NCI-H2029 (cell line): ENCODE measurements at places on chromosomes 3 and 15.
A peak's percentile ranks its signal among the peaks of the same experiment; 100 is the strongest.

DNA sequence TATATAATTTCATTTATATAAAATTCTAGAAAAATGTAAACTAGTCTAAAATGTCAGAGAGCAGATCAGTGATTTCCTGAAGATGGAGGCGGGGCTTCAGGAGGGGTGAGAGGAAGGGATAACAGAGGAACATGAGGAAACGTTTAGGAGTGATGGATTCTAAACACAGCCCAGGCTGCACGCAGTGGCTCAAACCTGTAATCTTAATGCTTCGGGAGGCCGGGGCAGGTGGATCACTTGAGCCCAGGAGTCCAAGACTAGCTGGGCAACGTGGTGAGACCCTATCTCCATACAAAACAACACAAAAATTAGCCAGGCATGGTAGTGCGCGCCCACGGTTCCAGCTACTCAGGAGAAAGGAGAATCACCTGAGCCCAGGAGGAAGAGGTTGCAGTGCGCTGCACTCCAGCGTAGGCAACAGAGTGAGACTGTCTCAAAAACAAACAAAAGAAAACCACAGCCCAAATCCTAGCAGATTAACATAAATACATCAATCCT is 18.0 kb upstream of the IQCF1 start:
- no peak for DNase-seq

- no peak for DNase-seq
Measured at GRCh38 chr15:29334544-29334943, 64.9 kb upstream of the NSMCE3 start.

GRCh38 chr3:69776920-69777581 is 37.8 kb downstream of the MITF start:
- DNase-seq: no peak

DNA sequence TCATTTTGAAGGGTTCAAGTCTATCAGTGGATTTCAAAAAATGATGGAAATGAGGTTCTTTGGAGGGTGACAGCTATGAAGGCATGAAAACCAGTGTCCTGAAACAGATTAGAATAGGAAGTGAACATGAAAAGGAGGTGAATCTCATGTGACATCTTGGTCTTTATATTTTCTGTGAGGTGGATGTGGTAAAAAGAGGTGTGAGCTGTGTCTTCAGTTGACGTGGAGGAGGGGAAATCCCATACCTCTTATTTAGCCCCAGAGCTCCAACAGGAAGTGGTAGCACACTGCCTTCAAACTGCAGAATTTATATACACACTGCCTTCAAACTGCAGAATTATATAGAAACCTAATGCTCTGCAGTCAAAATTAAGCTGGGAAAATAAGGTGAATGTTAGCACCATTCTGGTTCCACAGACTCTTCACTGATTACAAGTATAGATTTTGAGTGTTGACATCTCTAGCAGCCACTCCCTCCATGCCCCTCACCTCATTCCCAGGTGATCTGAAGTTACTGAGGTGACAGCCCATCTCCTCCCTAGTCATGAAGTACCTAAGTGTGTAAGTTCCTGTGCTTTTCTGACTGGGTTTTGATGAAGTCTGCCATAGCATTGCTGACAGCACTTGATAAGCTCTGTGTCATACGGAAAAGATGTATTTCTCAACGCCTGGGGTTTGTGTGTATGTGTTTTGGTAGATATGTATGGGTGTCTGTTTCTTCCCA is 2.7 kb downstream of the RAB8B start:
- DNase-seq: no peak

- DNase-seq: peak; percentile 37
Measured at GRCh38 chr3:77825001-77825827, 785.3 kb downstream of the ROBO2 start.

DNA sequence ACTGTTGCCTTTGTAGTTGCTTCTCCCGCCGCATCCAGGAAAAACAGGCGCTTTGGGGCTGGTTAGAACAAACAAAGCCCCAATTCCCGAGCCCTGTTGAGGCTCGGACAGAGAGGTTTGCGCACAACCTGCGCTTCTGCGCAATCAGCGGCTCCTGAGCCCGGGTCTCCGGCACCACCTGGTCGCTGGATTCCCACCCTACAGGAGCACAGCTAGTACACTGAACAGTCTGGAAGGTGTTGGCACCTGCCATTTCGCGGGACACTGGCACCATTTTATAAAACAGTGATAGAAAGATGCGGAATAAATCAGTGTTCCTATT is 13.8 kb downstream of the ZIC4 start:
- DNase-seq: no peak

DNA sequence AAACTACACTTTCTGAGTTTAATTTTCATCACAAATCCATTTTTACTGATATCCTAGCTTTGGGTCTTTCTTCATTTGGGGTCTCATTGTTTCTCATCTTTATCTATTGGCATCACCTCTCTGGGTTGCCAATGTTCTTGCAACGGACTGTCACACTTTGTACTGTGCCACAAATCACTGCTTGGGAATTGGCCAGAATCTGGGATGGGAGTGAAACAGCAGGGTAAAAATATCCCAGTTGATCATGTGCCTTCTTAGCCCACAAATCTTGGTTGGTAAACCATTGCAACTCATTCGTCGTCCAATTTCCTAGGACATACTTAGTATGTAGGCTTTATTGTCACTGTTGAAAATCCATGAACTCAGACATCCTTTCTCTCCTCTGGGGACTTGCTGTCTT is 698.5 kb downstream of the OTOL1 start:
- DNase-seq: no peak

DNA sequence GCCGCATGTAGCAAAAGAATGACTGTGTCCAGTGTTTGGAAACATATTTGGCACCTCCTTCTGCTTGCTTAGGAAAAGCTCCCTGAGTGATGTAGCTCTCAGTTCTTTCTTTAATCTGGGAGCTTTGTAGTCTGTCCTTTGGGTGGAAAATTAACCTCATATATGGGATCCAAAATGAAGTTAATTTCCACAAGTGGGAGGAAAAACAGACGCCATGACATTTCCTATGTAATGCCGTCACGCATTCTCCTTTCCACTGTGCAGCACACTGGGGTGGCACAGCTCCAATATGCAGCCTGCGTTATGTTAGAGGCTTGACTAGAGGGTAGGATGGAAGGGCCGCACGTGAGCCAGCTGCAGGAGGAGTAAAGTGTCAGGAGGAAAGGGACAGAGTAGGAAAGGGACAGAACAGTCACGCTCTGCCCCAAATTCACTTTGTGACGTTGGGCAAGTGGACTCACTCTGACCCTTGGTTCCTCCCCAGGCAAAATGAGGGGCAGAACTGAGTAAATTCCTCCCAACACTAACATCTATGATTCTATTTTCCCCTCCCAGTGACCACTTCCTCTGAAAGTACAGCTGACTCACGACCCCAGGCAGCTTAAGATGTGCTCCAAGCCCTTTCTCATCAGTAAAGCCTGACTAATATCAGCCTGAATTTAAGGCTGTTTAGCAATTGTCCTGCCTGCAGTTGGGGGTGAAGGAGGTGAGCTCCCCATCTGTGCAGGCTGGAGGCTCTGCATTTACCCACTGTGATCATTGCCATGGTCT is 176.5 kb upstream of the PFN2 start:
- DNase-seq: no peak

GRCh38 chr3:36227980-36228379 is 152.3 kb upstream of the STAC start:
- DNase-seq: peak; percentile 31

DNA sequence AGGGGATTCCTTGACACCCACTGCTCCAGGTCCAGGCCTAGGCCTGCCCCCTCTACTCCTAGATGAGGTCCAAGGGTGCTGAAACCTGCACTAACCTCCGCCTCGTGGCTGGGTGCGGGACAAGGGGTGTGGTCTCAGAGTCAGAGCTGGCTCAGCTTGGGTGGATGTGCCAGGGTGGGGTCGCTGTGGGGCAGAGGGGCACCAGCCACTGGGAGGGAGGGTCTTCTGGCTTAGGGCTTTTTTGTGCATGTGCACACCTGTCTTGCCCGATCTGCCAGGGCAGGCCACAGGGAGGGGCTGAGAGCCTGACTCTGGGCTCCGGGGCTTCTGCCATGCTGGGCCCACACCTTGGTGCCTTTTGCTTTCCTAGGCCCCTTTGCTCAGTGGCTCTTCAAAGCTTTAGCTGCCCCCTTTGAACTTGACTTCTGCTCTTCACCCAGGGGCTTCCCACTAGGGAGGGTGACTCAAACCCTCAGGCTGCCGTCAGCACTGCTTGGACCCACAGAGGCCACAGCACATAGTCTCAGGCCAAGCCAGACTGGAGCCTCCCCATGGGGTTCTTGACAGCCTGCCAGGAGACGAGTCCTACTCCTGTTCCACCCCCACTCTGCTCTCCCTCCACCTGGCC is 73.0 kb downstream of the KLF13 start:
- DNase-seq: no peak

- DNase-seq: no peak
Measured at GRCh38 chr15:42494998-42495360, 455 bp upstream of the SNAP23 start.

DNA sequence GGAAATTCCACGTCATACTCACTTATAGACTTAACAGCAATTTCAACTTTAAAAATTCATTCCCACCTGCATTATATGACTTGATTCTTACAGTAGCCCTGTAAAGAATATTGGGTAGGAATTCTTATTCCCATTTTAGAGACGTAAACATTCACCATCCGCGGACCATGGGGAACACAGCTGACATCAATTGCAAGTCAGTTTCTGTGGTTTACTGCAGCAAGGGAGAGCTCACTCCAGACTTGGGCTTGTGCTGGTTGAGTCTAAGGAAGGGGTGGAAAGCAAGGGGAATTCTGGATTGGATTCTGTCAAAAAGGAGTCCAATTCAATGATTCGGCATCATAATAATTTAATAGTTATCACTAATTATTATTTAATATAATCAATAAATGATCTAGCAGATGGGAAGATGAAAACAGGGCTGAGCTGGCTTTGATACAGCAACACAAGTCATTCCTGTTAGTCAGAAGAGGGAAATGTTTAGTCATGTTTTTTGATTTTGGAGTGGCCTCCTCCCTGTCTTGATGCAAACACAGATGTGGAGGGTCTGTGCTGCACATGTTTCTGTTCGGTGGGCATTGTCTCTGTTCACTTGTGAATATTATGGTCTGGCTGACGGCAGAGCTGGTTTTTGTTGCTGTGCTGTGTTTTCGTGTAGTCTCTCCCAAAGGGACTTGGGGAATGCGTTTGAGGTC is 9.7 kb downstream of the LIPC start:
- DNase-seq: no peak

DNA sequence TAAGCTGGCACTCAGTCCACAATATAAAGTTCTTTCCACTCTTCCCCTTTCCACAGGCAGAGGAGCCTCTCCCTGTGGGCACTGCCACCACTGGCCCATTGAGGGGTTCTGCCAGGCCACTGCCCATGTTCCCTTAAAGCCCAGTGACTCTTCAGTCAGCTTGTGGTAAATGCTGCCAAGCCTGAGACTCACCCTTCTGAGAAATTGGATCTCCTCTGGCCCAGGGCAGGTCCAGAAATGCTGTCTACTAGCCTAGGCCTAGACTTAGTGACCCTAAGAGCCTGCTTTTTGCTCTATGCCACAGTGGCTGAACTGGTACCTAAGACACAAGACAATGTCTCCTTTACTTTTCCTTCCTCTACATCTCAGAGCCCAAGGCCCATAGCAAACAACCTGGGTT is 295.8 kb downstream of the RBMS3 start:
- no peak for DNase-seq

GRCh38 chr3:161220850-161221753 is at the start of gene NMD3:
Gene NMD3, plus strand, starts transcription at chr3:161221311. Its CDS starts 703 bp downstream, at chr3:161222014.
- peak; percentile 93 for DNase-seq

- no peak for DNase-seq
Measured at GRCh38 chr15:35888815-35889214, 342.9 kb upstream of the DPH6 start.

- no peak for DNase-seq
Measured at GRCh38 chr3:128312271-128312670, 154.4 kb downstream of the DNAJB8 start.

DNA sequence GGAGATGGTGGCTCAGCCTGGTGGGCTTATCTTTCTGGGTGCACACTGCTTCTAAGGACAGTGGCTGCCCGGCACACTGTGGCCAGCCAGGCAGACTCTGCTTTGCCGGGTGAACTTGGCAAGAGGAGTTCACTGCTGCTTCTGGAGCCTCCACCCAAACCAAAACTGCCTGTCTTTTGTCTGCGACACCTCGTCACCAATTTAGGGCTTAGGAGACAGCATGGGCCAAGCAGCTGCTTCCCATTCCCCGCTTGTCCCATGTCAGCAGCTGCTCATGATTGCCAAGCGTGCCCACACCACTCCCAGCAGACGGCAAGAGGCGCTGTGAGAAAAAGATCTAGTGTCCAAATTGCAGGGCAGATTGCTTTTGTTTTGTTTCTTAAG is 57.3 kb downstream of the LSM3 start:
- no peak for DNase-seq

- peak; percentile 82 for DNase-seq
Measured at GRCh38 chr3:127697551-127698240, 24.9 kb downstream of the ABTB1 start.

- no peak for DNase-seq
Measured at GRCh38 chr15:59539799-59540198, 71.8 kb upstream of the GCNT3 start.

GRCh38 chr3:48820612-48821324 is 26.9 kb downstream of the PRKAR2A start:
- no peak for DNase-seq
